CD4-positive, alpha-beta T cell treated with Interleukin-21 for 1 hour (primary cell): ENCODE measurements at places on chromosomes 16 and 17.

GRCh38 chr17:14775731-14776492 lies 475.0 kb downstream of the HS3ST3B1 start:
- no peak for DNase-seq

GRCh38 chr17:4032738-4033137 lies 68.5 kb upstream of the ATP2A3 start:
- DNase-seq: no peak

GRCh38 chr17:71500761-71501555 lies 619.9 kb upstream of the SOX9 start:
- no peak for DNase-seq

GRCh38 chr17:17041018-17041521 lies 1.2 kb upstream of the MPRIP start:
- DNase-seq: no peak

DNA sequence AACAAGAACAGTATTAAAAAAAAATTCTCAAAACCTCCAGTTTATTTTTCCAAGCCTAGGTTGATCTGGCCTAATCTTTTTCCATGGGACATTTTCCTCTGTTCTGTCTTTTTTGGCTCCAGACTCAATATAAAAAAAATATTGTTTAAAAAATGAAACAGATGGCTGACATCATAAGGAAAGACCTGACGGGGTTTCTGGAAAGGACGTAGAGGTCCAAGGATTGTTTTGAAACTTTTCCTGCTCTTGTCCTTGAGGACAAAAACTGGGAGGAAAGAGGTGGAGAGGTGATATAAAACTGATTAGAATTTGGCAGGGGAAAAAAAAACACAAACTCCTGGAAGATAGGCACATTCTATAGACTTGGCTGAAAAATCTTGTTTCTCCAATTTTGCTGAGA lies 211.4 kb upstream of the CDH11 start:
- DNase-seq: no peak

- no peak for DNase-seq
Observed at GRCh38 chr16:19008245-19009169, 24.8 kb downstream of the TMC7 start.

- no peak for DNase-seq
Observed at GRCh38 chr16:86697715-86698114, 119.4 kb downstream of the FOXL1 start.

DNA sequence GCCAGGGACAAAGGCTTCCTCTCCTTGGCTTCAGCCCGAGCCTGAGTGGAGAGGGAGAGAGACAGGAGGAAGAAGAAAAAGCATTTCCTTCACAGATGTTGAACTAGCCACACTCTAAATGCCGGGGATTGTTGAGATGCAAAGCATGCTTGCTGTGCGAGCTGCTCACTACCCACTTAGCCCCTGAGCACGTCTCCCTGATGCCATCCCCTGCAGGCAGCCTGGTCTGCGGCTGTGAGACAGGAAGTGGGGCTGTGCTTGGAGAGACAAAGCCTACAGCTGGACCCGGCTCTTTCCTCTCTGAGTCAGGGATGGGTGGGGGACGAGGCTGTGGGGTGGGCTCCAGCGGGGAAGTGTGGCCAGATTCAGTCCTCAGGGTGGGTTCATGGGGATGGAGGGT lies 13.7 kb downstream of the WNT9B start:
- DNase-seq: no peak

DNA sequence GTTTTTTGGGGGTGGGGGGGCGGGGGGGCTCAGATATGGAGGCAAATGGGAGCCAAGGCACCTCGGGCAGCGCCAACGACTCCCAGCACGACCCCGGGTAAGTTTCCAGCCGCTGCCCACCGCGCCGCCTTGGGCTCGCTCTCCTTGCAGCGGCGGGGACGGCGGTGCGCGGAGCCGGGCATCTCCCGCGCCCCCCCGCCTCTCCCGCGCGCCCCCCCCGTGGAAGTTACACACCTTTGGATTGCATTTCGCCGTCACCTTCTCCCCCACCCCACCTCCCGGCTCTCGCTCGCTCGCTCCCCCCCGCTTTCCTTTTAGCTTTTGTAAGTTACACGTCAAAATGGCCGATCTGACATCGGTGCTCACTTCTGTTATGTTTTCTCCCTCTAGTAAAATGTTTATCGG lies 387 bp downstream of the MSI2 start:
- DNase-seq: peak; percentile 57

DNA sequence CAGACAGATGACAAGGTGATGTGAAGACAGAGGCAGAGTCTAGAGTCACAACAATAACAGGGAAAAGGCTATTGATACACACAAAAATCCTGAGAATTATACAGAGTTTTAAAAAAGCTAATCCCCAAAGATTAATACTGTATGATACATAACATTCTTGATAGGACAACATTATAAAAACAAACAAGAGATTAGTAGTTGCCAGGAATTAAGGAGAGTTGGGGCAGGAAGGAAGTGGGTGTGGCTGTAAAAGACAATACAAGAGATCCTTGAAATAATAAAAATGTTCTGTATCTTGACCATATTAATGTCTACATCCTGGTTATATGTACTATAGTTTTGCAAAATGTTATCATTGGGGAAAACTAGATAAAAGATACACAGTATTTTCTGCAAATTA lies 309.5 kb upstream of the PMFBP1 start:
- DNase-seq: no peak
